ENCODE measurements at places on chromosomes 12 and 14. TPM values are rescaled to one million over a fixed set of nuclear protein-coding genes. Genes with fewer than 3 reads are reported as not detected.

DNA sequence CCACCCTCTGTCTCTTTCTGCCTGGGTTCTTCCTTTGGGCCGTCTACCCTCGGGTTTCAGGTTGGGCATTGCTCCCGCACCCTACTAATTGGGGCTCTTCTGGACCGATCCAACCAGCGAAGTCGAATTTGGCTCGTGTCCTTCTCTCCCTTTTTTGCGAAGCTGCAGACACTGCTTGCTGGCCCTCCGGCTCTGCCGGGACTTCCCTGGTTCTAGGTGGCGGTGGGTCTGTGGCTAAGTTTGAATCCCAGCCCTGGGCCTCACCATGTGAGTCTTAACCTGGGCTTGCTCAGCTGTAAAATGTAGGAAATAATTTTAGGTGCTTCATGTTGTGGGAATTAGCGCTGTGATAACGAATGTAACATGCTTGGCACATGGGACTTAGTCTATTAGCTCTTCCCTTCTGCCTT is 418 bp upstream of the CISTR start:
- no peak for DNase-seq

GRCh38 chr14:64673748-64674147 is 30.5 kb upstream of the PLEKHG3 start:
- DNase-seq, result peak; percentile 76

- no peak for DNase-seq
Observed at GRCh38 chr14:69008421-69008884, 29.4 kb upstream of the ACTN1 start.

ABCC9 gene
- 0.02 TPM for total RNA-seq

GRCh38 chr14:100778951-100779690 is 46.8 kb upstream of the MEG3 start:
- no peak for DNase-seq

TMEM19 gene
- total RNA-seq, result 44.0 TPM

All from A172 (cell line).